Neural crest cell (in vitro differentiated cells): ENCODE measurements at places on chromosomes 2 and 18.

- peak; percentile 98 for DNase-seq
Observed at GRCh38 chr2:70861777-70862625, 26.4 kb upstream of the CD207 start.

DNA sequence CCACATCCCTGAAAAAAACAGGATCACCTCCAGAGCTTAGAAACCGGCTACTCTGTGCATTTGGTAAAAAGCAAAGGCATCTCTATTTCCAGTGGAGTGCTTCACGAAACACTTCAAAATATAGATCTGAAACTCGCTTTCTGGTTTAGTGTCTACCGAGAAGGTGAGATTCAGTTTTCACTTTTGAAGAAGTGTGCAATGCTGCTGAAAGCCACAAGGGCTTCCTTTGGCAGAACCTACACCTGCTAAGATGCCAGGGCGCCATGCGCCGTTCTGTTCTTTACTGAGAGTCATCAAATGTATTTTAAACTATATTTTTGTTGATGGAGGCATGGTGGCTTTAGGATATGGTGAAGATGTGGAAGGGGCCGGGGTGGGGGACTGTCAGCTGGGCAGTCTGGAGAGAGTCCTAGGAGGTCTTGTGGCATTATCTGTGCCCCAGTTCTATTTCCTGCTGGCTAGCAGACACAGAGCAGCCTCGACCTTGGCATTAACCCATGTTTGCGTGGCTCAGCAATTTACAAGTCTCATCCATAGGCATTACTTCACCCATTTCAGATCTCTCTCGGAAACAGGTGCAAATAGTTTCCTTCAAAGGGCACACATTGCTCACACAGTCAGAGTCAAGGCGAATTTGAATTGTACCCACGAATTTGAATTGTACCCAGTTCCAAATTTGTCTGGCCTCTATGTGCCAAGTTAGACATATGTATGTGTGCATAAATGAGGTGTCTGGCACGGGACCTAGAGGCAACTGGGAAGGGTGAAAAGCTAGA lies 46.7 kb upstream of the KCNF1 start:
- no peak for DNase-seq

GRCh38 chr18:23291456-23292205 lies 156.3 kb downstream of the CABLES1 start:
- no peak for DNase-seq

DNA sequence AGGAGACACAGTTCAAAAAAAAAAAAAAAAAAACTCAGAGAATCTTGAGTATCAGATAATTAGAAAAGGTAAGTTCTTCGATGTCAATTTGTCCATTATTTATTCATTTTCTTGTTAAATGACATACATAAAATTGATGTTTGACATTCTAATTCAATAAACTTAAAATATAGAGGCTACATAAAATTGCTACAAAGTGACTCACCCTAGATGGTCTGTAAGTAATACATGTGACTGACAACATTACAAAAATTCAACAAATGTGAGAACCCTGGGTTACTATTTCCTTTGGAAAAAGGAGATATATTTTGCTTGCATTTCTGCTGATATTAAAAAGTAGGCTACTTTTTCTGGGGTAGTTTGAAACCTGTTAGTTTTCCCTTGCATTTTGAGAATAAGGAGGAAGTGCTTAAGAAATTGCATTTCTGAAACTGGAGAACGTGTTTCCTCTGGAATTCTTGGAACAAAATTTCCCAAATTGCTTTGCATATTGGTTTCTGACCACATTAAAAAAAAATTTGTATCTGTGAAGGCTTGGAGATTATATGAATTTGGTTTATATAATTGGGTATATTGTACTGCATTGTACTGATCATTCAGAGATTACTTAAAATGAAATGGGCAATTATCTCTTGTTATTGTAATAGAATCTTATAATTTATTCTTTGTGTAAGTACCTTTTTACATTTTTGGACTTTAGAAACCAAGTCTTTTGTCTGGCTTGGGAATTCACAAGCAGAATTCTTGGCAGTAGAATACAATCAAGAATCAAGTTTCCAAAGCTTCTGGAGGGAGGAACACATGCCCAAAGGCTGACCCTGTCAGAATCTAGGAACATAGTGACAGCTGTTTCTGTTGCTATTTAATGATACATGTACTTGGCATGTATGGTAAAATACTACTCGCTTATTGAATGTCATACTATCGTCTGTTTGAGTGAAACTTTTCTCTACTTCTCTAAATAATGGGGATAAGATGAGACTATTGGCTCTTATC lies 106.1 kb downstream of the DSEL start:
- DNase-seq, result no peak

DNA sequence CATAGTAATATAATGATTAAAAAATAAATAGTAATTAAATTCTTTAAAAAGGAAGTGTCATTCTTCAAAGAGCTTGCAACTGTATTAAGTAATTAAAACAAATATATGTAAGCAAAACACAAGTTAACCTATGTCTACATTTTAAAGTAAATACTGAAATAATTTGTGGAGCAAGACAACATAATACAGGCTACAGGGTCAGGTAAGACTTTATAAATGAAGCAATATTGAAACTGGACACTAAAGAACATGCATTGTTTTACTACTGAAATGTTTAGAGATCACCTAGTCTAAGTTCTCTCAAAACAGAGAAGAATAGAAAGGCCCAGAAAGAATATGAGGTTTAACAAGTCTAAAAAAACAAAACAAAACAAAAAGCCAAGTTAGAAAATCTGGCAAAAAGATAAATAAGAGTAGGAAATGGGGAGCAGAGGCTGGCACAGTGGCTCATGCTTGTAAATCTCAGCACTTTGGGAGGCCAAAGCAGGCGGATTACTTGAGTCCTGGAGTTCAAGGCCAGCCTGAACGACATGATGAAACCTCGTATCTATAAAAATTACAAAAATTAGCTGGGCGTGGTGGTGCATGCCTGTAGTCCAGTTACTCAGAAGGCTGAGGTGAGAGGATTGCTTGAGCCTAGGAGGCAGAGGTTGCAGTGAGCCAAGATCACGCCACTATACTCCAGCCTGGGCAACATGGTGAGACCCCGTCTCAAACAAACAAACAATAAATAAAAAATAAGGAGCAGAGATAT lies 34.4 kb downstream of the VPS54 start:
- no peak for DNase-seq

GRCh38 chr2:44087036-44087713 lies 81.5 kb upstream of the PPM1B start:
- DNase-seq, result peak; percentile 93

DNA sequence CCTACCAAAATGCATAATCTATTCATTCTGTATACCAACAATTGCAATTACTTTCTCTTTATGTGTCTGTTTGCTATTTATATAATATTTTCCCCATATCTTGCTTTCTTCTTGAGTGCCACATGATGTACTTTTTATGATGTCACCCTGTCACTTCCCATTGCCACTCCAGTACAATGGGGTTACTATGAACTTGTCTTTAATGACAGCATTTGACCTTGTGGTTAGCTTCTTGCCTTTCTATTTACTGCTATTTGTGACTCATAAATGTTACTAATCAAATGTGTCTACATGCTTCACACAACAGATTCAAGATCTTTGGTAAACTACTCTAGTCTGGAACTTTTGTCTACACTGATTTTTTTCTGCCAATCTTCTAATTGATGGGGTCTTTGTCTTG lies 486.3 kb downstream of the NR4A2 start:
- no peak for DNase-seq

DNA sequence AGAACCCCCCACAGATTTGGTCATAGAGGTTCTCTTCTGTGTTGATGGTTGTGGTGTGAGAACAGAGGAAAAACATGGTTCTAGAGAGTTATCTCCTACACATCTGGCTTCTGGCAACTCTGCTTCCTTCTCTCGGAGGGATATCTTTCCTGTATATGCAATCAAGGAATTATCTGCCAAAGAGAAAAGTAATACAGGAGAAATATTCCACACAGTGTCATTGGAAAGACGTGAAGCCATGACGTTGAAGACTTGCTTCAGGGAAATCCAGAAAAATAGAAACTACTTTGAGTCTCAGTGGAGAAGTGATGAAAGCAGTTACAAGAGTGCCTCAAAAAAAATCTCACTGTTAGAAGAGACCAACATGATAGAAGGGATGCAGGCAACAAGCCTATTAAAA lies 78.5 kb downstream of the RAB31 start:
- DNase-seq, result no peak

- no peak for DNase-seq
Observed at GRCh38 chr2:228257379-228257778, 75.9 kb upstream of the SPHKAP start.

GRCh38 chr18:80232710-80233109 lies 14.6 kb downstream of the PARD6G start:
- DNase-seq, result no peak

GRCh38 chr2:191486584-191487320 lies 191.2 kb upstream of the NABP1 start:
- DNase-seq, result no peak

DNA sequence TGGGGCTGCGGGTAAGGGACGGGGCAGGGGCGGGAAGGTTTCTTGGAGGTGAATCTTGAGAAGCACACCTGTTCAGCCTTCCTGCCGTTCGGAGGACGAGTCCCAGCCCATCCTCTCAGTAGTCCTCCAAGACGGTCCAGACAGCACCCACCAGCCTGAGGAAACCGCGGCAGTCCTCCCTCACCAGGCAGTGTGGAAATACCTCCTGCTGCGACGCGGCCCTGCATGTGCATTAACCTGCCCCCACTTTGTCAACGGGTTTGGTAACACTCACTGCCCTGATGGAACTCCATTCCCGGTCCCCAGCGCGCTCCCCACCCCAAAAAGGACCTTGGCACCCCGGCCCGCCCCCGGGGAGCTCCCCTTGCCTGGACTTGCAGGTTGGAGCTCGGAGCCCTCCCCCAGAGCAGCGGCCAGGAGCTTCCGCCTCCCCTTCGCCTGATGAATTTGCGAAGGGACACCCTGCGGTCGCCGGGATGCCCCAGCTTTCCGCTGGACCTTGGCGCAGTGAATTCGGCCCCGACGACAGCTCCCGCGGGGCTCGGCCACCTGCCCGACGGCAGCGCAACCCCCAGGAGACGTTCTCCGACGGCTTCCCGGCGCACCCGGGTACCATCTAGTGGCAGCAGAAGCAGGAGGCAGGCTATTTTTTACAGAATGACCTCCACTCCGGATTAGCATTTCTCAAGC lies 31.5 kb downstream of the ACVR1C start:
- DNase-seq, result peak; percentile 39

DNA sequence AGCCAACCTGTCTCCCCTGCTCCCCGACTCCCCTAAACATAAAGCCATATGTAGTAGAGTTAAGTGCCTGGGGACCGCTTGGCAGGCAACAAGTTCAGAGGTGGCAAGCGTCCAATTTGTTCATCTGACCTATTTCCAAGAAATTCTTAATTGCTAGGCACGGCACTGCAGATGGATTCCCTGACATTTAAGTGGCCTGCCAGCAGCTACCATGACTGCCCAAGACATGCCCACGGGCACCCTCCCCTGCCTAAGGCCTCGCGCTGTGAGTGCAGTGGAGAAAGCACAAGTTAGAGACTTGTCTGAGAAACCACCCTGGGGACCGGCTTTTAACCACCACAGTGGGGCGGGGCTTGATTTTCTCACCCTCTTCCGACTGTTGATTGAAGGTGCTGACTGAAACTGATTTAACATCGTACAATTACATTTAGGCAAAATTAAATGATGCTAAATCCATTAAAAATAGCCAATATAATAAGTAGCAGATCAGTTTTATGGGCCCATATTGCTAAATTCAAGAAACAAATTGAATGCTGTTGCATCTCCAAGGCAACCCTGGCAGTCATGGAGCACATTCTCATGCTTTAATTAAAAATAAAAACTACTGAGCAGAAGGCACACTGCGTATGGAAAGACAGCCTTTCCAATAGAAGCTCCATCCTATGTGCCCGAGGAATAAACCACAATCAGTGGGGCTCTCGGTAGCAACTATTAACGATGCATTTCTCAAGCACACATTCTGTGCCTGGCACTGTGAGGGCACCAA lies 163.6 kb upstream of the ACAA2 start:
- no peak for DNase-seq

GRCh38 chr2:72051971-72052505 lies 95.6 kb downstream of the CYP26B1 start:
- no peak for DNase-seq

- no peak for DNase-seq
Observed at GRCh38 chr2:241904791-241905710, 35.5 kb downstream of the RTP5 start.

- DNase-seq, result no peak
Observed at GRCh38 chr2:233807215-233807865, 29.2 kb downstream of the MROH2A start.

GRCh38 chr2:38650717-38651116 lies 15.2 kb upstream of the GALM start:
- DNase-seq, result no peak

DNA sequence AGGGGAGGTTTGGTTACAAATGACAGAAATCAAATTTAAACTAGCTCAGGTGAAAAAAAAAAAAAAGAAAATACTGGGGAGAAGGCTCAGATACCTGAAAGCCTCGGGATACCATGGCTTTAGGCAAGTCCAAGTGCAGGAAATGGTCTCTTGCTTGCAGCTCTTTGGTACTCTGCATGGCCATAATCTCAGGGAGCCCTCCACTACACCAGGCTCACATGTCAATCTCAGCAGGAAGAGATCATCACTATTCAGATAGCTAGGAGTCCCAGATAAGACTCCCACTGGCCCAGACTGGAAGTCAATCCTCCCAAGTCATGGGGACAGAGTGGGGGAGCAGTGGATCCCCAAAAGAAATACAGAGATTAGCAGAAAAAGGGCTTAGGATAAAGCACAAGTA lies 64.8 kb upstream of the RALBP1 start:
- DNase-seq, result no peak

GRCh38 chr18:2967357-2967756 lies 45.6 kb downstream of the LPIN2 start:
- no peak for DNase-seq
